ENCODE measurements at places on chromosomes 11 and 22. TPM values are rescaled to one million over a fixed set of nuclear protein-coding genes. Genes with fewer than 3 reads are reported as not detected.

SERPIND1 gene
- not detected for total RNA-seq

OR8D4 gene
- not detected for total RNA-seq

ZDHHC8 gene
- total RNA-seq, result 83.9 TPM

DEFB131B gene
- not detected for total RNA-seq

CLDN5 gene
- 0.47 TPM for total RNA-seq

DNA sequence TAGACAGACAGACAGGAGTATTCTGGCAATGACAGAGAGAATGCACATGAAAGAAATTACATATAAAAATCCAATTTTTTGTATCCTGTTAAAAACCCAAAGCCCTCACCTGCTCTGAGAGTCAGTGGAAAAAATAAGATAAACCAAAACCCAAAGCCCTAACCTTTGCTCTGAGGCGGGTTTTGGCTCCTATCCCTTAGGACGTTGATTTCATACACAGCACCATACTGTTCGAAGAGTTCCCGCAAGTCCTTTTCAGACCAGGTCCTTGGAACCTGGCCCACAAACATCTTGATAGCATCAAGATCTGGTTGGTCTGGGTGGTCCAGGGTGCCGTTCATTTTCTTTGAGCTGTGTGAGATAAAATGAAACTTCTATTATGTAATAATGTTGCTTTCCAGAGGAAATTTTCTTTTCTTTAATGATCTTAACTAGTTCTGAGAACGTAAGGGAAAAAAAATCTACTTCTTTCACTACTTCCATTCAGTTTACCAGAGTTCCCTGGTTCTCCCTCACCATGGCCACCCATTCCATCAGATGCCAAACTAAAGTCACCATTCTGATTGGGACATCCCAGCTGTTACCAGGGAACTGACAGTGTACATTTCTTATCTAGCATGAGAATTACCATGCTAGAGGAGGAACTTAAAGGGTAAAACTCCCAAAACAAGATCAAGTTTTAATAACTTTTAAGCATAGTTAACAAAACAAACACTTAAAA is 39.9 kb upstream of the RAPSN start:
- no peak for DNase-seq
- no peak overlapping the region for H3K27ac ChIP-seq
- no peak overlapping the region for H3K4me3 ChIP-seq
- H3K27me3 ChIP-seq, result no peaks in the 10 kb centered on the region

DNA sequence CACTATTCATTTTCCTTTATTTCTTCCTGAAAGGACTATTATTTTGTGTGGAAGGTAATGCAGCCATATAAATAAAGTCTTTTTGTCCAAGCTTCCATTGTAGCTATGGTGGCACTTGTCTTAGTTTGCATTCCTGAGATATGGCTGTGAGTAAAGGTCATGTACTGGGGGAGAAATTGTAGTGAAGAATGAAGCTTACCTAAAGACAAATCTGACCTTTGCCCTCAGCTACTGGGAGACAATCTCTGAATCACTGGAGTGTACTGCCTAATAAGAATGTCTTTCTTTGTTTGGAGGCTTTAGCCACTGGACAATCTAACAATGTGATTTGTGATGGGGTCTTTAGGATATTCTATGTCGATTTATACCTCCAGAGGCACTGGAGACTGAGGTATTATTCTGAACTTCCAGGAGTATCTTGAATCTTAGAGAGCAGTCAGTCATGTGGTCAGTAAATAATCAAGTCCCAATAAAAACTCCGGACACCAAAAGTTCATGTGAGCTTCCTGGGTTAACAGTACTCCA is 39.7 kb upstream of the OR5AK2 start:
- no peaks in the 10 kb centered on the region for H3K36me3 ChIP-seq
- no peaks in the 10 kb centered on the region for H3K4me1 ChIP-seq
- H3K27me3 ChIP-seq, result no peaks in the 10 kb centered on the region

- no peaks in the 10 kb centered on the region for H3K36me3 ChIP-seq
- H3K4me1 ChIP-seq, result peaks cover 11% of the 10 kb centered on the region
- no peak overlapping the region for H3K4me3 ChIP-seq
- no peak overlapping the region for H3K27ac ChIP-seq
- DNase-seq, result no peak
- H3K27me3 ChIP-seq, result peaks cover 58% of the 10 kb centered on the region
Observed at GRCh38 chr22:22870577-22871404, 16.8 kb upstream of the IGLL5 start.

DNA sequence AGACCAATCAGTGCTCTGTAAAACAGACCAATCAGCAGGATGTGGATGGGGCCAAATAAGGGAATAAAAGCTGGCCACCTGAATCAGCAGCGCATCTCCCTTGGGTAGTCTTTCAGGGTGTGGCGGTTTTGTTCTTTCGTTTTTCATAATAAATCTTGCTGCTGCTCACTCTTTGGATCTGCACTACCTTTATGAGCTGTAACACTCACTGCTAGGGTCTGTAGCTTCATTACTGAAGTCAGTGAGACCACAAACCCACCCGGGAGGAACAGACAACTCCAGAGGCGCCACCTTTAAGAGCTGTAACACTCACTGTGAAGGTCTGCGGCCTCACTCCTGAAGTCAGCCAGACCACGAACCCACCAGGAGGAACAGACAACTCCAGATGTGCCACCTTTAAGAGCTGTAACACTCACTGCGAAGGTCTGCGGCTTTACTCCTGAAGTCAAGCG is 175.5 kb upstream of the PDGFD start:
- H3K4me1 ChIP-seq, result no peaks in the 10 kb centered on the region
- no peaks in the 10 kb centered on the region for H3K36me3 ChIP-seq
- no peak for DNase-seq
- H3K4me3 ChIP-seq, result no peak overlapping the region
- H3K27me3 ChIP-seq, result peaks cover 3% of the 10 kb centered on the region
- H3K27ac ChIP-seq, result no peak overlapping the region

GRCh38 chr11:92861634-92862033 is 107.8 kb upstream of the MTNR1B start:
- peaks cover 2% of the 10 kb centered on the region for H3K27me3 ChIP-seq
- H3K4me1 ChIP-seq, result no peaks in the 10 kb centered on the region
- DNase-seq, result no peak
- no peaks in the 10 kb centered on the region for H3K36me3 ChIP-seq
- no peak overlapping the region for H3K4me3 ChIP-seq

DNA sequence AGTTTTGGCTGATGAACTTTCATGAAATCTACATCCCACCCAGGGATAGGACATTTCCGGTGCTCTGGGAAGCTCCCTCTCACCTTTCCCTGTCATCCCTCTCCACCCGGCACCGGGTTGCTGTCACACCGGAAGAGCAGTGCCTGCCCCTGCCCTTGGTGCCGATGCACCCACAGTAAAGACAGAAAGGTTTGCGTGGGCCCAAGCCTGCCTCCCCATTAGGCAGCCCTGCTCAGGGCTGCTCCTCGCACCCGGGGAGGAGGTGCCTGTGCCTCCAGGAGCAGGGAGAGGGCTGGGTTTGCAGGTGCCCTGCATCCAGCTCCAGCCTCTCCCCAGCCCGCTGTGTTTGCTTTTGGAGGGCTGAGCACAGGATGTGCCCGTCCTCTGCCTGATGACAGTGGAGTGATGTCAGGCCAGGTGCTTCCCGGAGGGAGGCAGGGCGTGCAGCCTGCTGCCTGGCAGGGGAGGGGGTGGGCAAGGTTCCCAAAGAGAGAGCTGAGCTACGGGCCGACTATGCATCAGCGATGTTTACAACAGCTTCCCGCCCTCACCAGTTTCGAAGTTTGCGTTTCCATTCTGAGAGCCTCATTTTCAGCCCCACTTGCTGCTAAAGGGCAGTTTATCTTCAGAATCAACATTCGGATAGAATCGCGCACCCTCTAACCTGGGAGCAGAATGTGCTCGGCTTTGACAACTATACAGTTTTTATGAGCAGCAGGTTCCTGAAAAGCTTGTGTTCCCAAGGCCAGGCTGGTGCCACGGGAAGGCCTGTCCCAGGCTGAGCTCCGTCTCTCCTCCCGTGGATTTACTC is 83.2 kb upstream of the CLDN5 start:
- H3K4me3 ChIP-seq, result peak overlapping the region; percentile 40
- DNase-seq, result peak; percentile 31
- peaks cover 56% of the 10 kb centered on the region for H3K4me1 ChIP-seq
- H3K36me3 ChIP-seq, result peaks cover 2% of the 10 kb centered on the region
- H3K27ac ChIP-seq, result peak overlapping the region; percentile 61
- H3K27me3 ChIP-seq, result peaks cover 2% of the 10 kb centered on the region

GRCh38 chr11:109894242-109894641 is 198.9 kb upstream of the ZC3H12C start:
- H3K27me3 ChIP-seq, result peaks cover 2% of the 10 kb centered on the region
- no peaks in the 10 kb centered on the region for H3K4me1 ChIP-seq
- no peaks in the 10 kb centered on the region for H3K36me3 ChIP-seq
- H3K4me3 ChIP-seq, result no peak overlapping the region
- H3K27ac ChIP-seq, result no peak overlapping the region
- no peak for DNase-seq

- no peaks in the 10 kb centered on the region for H3K27me3 ChIP-seq
- DNase-seq, result no peak
- peaks cover 4% of the 10 kb centered on the region for H3K36me3 ChIP-seq
- H3K27ac ChIP-seq, result no peak overlapping the region
- no peak overlapping the region for H3K4me3 ChIP-seq
Observed at GRCh38 chr11:128040603-128041002, 546.8 kb downstream of the ETS1 start.

DNA sequence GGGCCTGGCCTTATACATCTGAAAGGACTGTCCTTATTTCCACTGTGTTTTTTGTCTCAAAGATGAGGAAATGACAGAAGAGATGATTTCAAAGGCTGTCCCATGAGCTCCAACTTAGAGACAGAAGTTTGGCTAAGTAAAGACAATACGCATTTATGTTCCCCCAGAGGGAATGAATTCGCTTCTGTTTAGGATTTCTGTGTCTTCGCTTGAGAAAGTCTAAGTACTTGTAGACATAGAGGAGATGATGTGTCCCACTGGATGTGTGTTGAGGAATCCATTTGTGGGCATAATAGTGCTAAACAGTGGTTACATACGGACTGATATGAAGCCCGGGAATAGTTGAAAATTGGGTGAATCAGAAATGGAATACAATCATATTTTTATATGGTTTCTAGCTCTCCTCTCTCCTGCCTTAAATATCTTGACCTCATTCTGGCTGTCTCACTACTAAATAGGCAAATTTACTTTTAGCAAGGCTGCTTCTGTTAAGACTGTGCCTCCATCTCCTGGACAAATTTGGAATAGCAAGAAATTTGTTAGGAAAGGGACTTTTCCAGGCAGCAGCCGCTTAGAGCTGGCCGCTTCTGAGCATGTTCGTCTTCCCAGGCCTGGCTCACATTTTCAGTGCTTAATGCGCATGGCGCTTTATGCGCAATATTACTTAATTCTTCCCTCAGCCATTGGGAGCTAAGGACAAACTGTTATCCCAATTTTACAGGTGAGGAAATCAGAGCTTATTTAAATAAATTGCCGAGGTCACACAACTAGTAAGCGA is 1.9 kb upstream of the PEX26 start:
- DNase-seq, result peak; percentile 28
- peaks cover 32% of the 10 kb centered on the region for H3K4me1 ChIP-seq
- H3K36me3 ChIP-seq, result peaks cover 14% of the 10 kb centered on the region
- H3K27ac ChIP-seq, result no peak overlapping the region

DNA sequence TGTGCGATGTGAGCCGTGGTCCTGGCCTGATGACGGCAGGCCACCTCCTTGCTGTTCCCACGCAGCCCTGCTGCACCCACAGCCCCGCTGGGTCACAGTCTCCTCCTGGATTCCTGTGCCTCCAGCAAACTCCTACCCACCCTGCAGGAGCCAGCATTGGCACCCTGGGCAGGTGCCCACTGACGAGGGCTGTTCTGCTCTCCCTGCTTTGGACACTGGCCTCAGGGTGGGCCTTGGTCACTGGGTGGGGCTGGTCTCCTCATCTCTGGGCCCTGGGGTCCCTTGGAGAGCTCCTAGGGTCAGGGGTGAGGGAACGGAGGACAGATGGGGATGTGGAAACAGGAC is 12.7 kb downstream of the TSPAN4 start:
- no peak overlapping the region for H3K27ac ChIP-seq
- H3K4me1 ChIP-seq, result no peaks in the 10 kb centered on the region
- no peak overlapping the region for H3K4me3 ChIP-seq
- no peak for DNase-seq

GRCh38 chr22:32564170-32565001 is 89.8 kb downstream of the FBXO7 start:
- H3K36me3 ChIP-seq, result no peaks in the 10 kb centered on the region
- H3K4me3 ChIP-seq, result no peak overlapping the region
- H3K27ac ChIP-seq, result no peak overlapping the region
- H3K27me3 ChIP-seq, result peaks cover 3% of the 10 kb centered on the region
- H3K4me1 ChIP-seq, result no peaks in the 10 kb centered on the region

DNA sequence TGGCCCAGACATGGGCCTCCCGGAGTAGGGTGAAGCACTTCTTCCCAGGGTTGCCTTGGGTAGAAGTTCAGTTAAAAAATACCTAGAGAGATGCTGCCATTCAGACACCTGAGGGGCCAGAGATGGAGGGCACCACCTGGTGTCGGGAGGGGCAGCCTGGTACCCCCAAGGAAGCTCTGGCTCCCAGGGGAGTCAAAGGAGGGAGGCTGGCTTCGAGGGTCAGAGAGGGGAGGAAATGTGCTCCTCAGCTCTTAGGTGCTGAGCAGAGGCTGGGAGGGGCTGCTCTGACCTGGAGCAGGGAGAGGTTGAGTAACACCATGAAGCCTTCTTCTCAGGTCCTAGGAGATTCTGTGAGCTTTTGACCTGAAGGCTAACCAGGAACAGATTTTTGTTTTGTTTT is 1.1 kb downstream of the USP35 start:
- H3K36me3 ChIP-seq, result peaks cover 30% of the 10 kb centered on the region
- H3K27ac ChIP-seq, result peak overlapping the region; percentile 90
- no peak for DNase-seq
- H3K4me1 ChIP-seq, result peaks cover 70% of the 10 kb centered on the region

DNA sequence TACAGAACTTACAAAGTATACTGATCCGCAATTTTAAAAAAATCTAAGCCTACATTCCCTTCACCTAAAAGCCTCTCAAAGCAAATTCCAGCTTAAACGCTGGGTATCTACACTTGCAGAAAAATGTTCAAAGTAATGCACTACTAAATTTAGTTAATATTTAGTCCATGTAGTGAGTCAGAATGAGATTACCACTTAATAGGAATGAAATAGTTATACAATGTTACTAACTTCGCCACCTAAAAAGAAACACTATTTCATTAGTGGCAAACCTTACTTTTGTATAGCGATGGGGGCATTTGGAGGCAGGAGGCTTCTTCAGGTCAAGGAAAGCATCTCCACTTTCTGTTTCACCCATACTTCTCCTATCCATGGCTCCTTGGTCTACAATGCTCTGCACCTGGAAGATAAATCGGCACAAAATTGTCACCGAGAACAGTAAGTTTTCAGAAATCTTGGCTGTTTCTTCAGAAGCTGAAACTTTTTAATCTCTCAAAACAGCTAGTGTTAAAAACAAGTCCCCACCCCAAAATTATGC is 1.2 kb downstream of the EIF4ENIF1 start:
- H3K27me3 ChIP-seq, result no peaks in the 10 kb centered on the region
- peaks cover 66% of the 10 kb centered on the region for H3K4me1 ChIP-seq
- peaks cover 46% of the 10 kb centered on the region for H3K36me3 ChIP-seq
- no peak for DNase-seq

DNA sequence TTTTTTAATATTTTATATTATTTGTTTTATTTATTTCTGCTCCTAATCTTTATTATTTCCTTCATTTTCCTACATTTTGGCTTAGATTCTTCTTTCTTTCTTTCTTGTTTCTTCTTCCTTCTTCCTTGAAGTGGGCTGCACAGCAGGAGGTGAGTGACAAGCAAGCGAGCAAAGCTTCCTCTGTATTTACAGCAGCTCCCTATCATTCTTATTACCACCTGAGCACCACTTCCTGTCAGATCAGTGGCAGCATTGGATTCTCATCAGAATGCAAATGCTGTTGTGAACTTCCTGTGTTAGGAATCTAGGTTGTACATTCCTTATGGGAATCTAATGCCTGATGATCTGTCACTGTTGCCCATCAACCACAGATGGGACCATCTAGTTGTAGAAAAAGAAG is 784.9 kb upstream of the LUZP2 start:
- no peak overlapping the region for H3K4me3 ChIP-seq
- no peaks in the 10 kb centered on the region for H3K36me3 ChIP-seq
- no peak for DNase-seq
- no peaks in the 10 kb centered on the region for H3K4me1 ChIP-seq
- H3K27ac ChIP-seq, result no peak overlapping the region
